Stimulated activated CD4-positive, alpha-beta T cell treated with anti-CD3 and anti-CD28 coated beads, TNF-alpha, amount 100 ng/mL, for 1 hour (primary cell): ENCODE measurements at places on chromosomes 12 and 14.

GRCh38 chr12:4006743-4007142 is 133.5 kb upstream of the PARP11 start:
- no peak for DNase-seq

DNA sequence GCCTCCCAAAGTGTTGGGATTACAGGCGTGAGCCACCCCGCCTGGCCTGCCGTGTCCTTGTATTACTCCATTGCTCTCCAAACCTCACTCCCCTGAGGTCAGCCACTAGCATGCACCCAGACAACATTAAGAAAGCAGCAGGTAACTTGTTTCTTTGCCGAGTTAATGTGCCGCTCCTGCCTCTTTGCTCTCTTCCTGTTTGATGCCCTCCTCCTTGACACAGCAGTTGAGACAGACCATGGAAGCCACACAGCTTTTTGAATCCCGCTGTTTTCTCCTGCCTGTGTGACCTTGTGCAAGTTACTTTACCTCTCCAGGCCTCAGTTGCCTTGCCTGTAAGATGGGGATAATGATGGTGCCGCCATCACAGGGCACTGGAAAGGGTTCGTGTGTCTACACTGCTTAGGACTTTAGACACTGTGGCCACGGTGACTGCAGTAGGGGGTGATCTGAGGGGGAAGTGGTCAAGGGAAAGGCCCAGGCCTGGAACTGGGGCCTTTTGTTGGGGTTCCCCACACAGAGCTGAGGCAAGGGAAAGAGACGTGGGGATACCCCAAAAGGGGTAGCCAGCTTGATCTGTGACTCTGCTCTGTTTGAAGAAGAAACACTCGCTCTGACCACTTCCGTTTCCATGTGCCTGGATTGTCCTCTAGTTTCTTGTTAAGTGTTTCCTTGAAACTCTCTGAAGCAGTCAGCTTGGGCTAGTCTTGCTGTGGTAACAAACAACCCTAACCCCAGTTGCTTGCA is 69.3 kb downstream of the RIN3 start:
- DNase-seq: no peak

DNA sequence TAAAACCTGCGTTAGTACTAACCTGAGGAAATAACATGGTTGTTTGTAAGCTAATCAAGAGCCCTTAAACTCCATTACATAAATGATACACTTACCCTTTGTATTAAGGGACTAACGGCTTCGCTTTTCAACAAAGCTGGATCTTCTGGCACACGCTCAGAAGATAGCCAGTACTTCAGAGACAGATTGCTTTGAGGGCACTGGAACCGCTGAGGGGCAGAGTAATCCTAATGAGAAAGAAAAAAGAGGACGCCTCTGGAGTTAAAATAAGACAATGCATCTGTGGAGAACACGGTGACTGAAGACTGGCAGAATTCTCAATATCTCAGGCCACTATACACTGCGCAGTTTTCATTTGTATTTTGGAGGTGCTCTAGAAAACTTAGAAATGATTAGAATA is 1.5 kb upstream of the KTN1 start:
- no peak for DNase-seq

GRCh38 chr12:13033476-13033875 is 10.7 kb upstream of the FAM234B start:
- DNase-seq: no peak

DNA sequence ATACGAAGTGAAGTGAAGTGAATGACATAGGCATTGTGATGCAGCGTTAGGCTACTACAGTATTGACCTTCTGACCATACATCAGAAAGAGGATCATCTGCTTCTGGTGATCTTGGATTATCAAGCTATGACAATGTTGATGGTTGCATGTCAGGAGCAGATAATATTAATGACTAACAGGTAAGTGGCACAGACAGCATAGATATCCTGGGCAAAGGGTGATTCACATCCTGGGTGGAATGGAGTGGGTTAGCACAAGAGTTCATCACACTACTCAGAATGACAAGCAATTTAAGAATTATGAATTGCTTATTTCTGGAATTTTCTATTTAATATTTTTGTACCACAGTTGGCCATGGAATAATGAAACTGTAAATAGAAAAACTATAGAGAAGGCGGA is 397.9 kb upstream of the ATP2B1 start:
- no peak for DNase-seq

GRCh38 chr12:27552886-27553560 is 29.0 kb downstream of the PPFIBP1 start:
- DNase-seq: no peak
